Stimulated activated CD8-positive, alpha-beta memory T cell treated with anti-CD3 and anti-CD28 coated beads, Interleukin-7, amount 100 ng/mL, for 24 hours (primary cell): ENCODE measurements at places on chromosomes 3 and 15.

GRCh38 chr15:64843991-64844390 lies 2.3 kb downstream of the PLEKHO2 start:
- DNase-seq = no peak

GRCh38 chr3:183298701-183299153 lies 45.7 kb downstream of the B3GNT5 start:
- no peak for DNase-seq

- DNase-seq = no peak
Measured at GRCh38 chr3:27056326-27056725, 312.9 kb downstream of the NEK10 start.

- no peak for DNase-seq
Measured at GRCh38 chr15:88704791-88705768, 66.3 kb downstream of the ISG20 start.

- DNase-seq = no peak
Measured at GRCh38 chr15:40929660-40930429, 705 bp downstream of the DLL4 start.

DNA sequence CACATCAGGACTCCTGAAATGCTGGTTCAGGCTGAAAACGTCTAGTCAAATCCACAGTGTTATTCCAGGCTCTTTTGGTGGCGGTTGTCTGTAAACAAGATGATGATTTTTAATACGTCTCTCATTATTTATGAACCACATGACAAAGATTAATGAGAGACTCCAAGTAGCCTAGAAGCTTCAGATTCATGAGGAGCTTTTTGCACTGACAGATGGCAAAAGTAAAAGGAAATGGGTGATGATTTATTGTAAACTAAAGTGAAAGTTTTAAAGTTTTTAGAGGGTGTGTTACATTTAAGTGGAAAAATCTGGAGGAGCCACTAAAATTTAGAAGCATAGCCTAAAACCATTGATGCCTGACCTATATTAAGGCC lies 77.0 kb downstream of the BBX start:
- no peak for DNase-seq

DNA sequence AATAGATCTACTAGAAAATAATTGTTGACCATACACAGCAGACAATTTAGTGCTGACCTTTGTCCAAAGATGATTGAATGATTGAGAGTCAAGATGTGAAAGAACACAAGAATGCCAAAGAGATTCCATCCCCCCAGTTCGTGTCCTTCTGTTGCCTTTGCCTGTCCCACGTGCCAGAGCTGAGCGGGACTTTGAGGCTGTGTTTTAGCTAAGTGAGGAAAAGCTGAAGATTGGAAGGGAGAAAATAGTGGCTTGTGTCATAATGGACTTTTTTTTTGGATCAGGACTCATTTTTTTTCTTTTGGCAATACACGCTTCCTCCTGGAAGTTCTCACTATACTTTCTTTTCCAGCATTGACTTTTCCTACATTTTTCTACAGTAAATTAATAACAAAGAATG lies 206.6 kb upstream of the MDFIC2 start:
- no peak for DNase-seq

DNA sequence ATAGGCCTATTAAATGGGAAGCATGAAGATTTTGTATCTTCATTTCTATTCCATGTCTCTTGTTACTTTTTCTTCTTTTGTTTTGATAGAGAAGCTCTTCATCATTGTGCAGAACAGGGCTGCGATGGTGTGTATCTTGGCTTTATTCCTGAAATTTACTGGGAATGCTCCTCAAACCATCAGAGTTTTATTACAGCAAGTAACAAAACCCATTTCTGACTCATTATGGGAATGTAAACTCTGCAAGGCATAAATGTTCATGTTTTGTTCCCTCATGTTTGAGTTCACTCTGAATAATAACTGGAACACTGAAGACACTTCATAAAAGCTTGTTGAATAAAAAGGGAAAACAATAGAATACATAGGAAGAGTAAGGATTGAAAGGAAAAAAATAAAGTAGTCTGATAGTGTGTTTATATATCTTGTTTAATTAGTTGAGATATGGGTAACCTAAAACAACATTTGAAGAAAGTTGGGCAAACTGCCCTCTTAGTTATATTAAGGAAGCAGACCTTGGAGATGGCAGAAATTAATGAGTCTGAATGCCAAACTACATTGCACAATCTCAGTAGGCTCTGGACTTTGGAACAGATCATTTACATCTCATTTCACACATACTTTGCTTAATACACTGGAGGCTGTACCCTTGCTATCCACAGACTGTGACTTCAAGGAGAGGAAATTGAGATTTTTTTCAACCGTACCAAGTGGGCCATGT lies 521.5 kb downstream of the GRM7 start:
- DNase-seq = no peak

- DNase-seq = no peak
Measured at GRCh38 chr15:26736502-26737248, 36.2 kb downstream of the GABRB3 start.

- DNase-seq = no peak
Measured at GRCh38 chr15:81595752-81596151, 221.7 kb upstream of the TMC3 start.

DNA sequence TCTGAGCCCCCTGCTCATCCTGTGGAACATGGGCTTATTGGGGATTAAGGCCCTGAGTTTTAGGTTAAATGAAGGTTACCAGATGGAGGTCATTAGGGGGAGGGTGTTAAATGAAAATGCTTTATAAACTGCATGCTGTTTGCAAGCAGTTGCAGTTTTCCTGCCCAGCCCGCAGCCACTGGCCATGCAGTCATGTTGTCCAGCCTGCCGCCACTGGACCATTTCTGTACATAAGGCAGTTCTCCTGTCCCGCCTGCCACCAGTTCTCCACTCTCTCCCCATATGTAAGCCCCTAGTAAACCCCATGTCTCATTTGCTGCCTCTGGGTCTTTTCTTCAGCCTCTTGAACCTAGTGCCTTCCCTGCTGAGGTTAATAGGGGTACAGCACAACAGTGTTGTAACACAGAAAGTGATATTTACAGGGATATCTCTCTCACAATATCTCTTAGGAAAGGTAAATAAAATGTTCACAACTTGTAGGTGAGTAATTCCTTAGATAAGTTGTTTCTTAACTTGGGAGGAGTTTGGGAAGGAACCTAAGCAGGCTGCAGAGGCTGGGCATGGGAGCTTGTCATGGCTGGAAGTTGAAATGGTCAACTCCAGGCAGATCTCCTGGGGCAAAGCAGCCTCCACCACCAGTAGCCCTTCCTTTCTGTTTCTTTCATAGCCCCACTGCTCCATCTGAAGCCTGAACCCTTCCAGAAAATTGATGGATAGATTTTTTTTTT lies 148.2 kb downstream of the CMSS1 start:
- DNase-seq = no peak

DNA sequence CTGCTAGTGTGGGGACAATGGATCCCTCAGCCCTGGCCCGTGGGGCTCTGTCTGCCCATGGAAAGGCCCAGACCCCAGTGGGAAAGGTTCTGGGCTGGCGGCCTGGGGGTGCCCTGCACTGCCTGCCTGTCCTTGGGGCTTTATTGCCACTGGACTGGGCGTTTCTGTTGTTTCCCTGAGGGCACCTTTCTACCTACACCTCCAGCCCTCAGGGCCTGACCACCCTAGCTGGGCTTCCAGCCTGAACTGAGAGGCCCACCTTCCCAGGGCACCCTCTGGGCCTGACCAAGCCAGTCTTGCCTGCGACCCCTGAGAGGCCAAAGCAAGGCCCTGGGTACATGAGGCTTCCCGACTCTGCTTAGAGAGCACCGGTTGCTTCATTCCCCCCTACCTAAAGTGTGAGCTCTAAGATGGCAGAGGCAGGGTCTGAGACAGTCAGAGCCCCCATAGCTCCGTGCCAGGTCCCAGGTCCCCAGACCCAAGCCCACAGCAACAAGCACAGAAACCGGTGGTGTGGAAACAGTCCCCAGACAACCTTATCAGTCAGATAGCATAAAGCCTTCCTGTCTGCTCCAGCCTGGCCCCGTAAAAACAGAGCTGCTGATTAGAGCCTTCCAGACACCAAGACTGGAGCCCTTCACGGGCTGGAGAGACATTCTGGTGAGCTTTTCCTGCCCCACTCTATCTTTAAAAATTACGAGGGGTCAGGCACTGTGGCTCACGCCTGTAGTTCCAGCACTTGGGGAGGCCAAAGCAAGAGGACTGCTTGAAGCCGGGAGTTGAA lies 102.8 kb downstream of the CHSY1 start:
- DNase-seq = no peak

DNA sequence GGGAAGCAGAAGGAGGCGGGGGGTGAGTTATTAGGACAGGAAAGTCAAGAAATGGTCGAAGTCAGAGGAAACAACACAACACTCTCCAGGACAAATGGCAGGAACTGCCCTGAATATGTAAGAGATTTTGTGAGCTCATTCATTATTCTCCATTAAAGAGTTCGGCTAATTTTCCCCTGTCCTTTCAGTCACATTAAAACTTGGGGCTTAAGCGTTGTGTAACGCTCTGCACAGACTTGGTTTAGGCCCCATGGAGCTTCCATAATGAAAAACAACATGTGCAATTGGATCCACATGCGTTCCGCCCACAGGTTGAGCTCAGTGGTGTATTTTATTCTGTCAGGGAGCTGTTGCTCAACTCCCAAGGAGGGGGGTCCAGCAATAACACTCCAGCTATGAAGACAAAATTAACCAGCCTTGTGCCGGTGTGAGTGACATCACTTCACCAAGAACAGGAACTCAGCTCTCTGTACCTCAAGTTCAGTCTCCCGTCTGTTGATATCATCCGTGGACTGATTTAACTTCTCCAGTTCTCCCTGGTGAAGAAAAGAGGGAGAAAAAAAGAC lies 2.3 kb downstream of the SH3BP5 start:
- no peak for DNase-seq

GRCh38 chr15:93466380-93466779 lies 377.4 kb upstream of the RGMA start:
- no peak for DNase-seq

DNA sequence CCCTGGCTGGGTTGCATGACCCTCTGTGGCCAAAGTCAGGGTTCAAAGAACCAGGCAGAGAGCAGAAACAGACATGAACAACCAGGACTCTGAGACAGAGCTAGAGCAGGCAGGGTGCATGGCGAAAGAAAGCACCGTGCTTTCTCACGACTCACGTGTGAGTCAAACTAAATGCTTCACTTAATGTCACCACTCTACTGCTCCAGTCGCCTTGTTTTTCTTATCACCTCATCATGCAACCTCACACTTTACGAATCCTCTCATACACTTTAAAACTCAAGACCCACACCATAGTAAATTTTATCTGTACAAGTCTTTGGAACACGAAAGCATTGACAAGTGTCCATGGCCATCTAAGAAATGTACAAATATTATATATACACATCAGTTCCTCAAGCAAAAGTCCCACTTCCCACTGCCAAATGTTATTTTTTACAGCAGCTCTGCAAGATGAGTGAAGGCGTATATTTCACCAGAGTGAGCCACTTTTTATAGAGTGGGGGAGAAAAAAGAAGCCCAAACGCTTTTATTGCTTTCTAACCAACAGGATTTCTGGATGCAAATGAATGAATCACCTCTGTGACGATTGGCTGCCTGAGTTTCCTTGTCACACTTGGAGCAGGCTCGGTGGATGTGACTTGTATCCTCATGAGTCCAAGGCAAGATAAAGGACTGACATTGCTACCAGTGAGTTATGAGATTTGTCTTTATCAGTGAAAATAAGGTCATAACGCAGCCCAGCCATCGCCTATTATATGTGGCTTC lies 16.0 kb upstream of the MEGF11 start:
- no peak for DNase-seq

- DNase-seq = no peak
Measured at GRCh38 chr3:72319194-72320094, 528.8 kb downstream of the SHQ1 start.

- DNase-seq = no peak
Measured at GRCh38 chr15:48842501-48842900, 31.6 kb upstream of the CEP152 start.

DNA sequence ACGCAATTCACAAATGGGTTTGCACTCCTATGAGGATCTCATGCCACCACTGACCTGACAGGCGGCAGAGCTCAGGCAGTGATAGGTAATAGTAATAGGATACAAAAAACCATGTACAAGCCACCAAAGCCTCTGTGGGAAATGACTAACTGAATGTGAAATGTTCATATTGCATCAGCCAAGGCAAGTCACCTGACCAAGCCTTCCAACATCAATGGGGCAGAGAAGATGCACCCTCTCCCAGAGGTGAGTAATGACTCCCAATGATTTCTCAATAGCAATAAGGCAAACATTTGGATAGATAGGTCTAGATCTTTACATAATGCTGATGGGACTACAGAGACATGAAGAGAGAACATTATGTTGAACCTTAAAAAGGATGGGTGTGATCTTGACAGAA lies 14.9 kb downstream of the CNTN3 start:
- no peak for DNase-seq

GRCh38 chr3:74921676-74922075 lies 307.2 kb upstream of the CNTN3 start:
- DNase-seq = no peak

DNA sequence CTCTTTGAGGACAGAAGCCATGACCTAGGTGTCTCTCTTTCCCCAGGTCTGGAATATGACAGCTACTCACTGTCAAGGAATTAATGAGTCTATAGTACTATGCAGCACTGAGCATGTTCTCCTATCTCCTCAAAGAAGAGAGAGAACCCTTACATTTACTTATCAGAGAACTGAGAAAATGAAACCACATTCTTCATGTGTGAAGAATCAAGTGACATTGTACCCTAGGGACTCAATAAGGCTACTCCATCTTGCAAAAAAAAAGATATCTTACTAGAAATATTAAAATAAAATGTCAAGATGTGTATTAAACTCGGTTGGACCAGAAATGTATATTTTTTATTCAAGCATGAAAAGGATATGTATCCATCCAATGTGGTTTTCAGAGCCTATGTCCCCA lies 133.2 kb upstream of the COL8A1 start:
- DNase-seq = no peak

DNA sequence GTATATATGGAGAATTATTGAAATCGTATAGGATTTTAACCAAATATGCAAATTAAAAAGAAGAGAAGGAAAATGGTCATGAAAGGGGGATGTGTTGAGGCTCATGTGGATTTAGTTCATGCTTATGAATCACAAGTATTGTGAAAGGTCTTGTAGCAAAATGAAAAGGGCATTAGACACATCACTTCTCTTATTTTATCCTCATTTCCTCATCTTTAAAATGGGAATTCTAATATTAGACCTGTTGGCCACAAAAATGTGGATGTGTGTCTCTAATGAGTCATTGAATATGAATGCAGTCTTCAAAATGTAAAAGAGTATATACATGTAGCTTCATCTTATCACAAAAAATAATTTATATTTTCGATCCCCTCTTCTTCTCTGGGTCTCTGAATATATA lies 14.9 kb upstream of the ALCAM start:
- DNase-seq = no peak

DNA sequence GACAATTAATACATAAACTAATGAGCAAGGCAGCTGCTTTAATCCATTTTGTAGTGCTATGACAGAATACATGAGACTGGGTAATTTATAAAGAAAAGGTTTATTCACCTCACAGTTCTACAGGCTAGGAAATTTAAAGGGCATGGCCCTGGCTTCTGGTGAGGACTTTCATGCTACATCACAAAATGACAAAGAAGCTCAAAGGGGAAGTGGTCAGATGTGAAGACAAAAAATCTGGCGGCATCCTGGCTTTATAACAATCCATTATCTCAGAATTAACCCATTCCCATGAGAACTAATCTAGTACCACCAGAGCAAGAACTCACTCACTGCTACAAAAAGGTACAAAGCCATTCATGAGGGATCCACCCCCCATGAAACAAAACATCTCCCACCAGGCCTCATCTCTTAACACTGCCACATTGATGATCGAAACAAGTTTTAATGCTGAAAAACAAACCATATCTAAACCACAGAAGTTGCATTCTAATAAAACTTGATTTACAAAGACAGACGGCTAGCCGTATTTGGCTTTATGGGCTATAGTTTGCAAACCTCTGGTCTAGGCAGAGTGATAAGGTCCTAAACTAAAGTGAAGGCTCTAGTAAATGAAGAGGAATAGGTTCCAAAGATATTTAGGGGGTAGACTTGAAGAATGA lies 44.2 kb downstream of the GSK3B start:
- DNase-seq = no peak
